ENCODE measurements at places on chromosomes 6 and 20.

- DNase-seq: no peak
Measured at GRCh38 chr6:106886081-106886843, 88.3 kb downstream of the CD24 start.

- DNase-seq: no peak
Measured at GRCh38 chr20:6704132-6704861, 63.2 kb upstream of the BMP2 start.

DNA sequence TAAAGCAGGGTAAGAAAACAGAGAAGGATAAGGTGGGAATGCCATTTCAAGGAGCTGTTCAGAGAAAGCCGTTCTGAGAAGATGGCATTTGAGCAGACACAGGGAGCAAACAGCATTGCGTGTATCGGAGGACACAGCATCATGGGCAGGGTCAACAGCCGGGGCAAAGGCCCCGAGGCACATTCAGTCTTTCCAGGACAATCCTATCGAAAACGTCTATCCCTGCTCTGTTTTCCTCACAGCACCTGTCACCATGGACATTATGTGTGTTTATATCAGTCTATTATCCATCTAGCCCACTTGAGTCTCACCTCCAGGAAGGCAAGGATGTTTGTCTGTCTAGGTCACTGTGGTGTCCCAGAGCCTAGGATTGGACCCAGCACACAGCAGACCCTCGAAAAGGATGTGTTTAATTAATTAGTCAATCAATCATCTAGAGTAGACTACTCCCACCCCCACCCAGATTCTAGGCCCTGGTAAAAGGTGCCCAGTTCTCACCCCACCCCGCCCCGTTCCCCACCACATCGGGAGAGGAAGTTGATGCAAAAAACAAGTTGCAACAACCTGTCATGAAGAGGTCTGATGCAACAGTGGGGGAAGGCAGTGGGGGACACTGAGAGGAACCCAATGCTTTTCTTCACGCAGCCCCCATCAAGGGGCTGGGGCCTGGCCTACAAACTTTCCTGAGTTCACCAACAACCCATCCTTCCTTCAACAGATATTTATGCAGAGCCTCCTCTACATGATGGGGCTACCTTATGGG lies 66.6 kb downstream of the PREX1 start:
- DNase-seq: peak; percentile 55

DNA sequence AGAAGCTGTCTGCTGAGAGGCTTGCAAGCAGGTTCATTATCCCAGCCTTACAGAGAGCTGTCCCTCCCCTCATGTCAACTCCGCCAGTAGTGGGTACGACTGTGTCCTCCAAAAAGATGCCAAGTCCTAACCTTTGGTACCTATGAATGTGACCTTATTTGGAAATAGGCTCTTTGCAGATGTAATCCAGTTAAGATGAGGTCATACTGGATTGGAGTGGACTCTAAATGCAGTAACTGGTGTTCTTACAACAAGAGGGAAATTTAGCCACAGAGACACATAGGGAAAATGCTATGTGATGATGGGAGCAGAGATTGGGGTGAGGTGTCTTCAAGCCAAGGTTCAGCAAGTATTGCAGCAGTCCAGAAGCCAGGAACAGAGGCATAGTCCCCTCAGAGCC lies 90.8 kb upstream of the FOXP4 start:
- no peak for DNase-seq

GRCh38 chr20:38764567-38765318 lies 16.5 kb downstream of the ACTR5 start:
- no peak for DNase-seq

GRCh38 chr6:140343128-140343527 lies 968.7 kb upstream of the CITED2 start:
- no peak for DNase-seq

- no peak for DNase-seq
Measured at GRCh38 chr20:20233041-20233514, 134.8 kb upstream of the INSM1 start.

DNA sequence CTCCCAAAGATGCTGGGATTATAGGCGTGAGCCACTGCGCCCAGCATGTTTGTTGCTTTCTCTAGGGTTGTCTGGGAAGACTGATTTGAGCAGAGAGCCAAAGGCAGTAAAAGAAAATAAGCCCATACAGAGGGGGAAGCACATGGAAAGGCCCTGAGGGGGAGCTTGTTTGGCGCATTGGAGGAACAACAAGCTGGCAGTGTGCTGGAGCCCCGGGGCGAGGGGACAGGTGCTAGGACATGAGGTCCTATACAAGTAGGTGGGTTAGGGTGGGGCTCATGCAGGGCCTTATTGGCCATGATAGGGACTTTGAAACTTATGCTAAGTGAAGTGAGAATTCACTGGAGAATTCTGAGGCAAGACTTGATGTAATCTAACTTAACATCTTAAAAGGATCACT lies 35.3 kb downstream of the CD109 start:
- DNase-seq: no peak

DNA sequence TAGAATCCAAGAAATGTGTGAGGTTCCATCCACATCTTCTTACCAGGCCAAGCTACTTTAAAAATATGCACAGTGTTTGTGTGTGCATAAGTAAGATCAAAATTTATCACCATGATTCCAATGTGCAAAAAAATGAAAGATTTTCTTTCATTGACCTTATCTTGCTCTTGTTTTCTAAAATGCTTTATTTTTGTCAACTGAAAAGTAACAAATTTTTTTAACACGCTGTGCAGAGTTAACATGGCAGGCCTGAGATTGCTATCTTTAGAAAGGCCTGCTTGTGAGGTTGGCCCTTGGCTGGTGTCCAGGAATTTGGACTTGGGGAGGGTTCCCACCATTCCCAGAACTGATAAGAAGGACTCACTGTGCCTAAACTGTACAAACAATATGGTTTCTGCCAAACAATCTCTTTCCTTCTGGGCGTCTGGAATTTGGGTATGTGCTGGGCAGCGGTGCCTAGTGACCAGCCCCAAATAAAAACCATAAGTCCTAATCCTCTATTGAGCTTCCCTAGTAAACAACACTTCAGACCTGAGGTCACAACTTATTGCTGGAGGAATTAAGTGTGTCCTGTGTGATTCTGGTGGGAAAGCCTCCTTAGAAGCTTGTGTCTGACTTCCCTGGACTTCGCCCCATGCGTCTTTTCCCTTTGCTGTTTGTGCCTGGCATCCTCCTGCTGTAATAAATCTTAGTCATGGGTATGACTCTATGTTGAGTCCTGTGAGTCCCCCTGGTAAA lies 19.8 kb upstream of the MYLIP start:
- no peak for DNase-seq

GRCh38 chr6:141552463-141552862 lies 580.3 kb upstream of the GJE1 start:
- DNase-seq: no peak

DNA sequence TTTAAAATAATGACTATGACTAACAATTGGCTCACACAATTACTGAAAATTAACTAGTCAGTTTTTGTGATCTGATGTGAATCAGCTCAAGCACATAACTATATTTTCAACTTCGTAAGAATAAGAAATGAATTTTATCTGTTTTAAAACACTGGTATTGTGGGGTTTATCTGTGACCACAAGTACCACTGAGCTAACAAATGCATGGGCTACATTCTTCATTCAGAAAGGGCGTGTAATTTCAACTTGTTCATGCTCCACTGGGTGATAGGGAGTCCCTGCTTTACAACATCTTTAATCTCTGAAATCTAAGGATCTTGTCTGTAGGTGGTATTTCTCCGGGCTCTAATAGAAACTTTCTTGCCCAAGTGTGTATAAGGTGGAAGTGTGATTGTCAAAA lies 1311.5 kb upstream of the GJE1 start:
- DNase-seq: no peak

DNA sequence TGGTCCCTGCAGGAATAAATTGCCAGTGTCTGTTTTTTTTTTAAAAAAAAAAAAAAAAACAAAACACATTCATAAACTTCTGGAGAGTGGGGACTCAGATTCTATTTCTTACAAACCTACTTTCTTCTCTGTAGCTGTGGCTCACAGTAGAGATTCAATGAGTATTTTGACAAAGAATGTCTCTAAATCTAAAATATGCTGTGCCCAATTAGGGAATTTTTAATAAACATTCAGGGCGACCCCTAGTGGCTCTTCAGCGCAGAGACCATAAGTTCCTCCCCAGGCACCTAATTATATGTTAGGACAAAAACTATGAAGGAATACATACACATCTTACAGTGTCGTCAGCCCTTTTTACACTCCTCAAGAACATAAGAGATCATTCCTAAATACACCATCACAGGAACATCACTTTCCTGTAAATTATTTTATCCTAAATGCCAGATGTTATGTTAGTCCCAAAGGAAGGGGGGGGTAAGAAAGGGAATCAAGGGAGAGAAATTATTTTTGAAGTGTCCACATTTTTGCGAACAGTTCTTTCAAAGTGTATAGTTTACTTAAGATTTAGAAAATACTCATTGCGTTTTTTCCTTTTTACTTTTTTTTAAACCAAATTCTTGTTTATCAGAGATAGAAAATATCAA lies 21.8 kb upstream of the NAA20 start:
- DNase-seq: no peak

DNA sequence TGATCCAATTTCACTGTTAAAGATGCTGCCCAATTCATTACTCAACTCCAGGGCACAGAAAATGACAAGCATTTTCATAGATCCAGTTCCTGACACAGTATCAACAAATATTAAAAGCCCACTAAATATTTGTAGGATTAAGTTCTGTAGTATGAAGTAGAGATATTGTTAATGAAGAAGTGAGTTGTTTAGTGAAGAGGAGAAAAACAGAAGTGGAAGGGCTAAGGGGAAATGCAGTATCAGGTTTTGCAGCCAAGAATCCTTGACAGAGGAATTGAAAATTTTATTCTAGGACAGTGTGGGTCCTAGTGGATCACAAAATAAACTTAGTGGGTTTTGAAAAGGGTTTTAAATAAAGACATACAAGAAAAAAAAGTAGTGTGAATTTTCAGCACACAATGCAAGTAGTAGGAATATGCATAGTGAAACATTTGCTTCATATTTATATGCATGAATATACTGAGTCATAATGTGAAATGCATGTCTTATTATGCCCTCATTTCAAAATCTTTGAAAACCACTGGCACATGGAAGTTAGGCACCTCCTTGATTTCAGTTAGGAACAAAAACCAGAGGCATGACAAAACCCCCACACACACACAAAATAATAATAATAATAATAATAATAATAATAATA lies 338.6 kb downstream of the KHDRBS2 start:
- no peak for DNase-seq

GRCh38 chr6:125751334-125751916 lies 2.0 kb downstream of the HEY2 start:
- no peak for DNase-seq

DNA sequence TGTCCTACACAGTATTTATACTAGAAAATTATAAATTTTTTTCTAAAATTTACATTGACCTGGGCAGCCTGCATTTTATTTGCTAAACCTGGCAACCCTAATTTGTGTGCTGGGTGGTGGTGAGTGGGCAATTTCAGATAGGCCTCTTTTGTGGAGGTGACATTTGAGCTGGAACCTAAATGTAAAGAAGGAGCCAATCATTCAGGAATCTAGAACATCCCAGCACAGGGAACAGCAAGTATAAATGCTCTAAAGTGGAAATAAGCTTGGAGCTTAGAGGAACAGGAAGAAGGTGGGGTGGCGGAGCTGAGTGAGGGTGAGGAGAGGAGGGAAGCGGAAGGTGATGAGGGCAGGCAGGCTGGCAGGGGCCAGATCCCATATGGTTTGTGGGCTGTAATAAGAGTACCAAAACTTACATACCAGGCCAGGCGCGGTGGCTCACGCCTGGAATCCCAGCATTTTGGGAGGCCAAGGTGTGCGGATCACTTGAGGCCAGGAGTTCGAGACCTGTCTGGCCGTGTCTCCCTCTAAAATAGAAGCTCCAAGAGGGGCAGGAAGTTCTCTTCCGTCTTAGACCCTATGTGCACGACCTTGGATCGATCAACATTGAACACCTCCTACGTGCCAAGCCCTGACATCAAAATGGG lies 549 bp upstream of the CSE1L start:
- no peak for DNase-seq

GRCh38 chr6:129340983-129341382 lies 369.0 kb downstream of the ARHGAP18 start:
- no peak for DNase-seq

All from CD4-positive, alpha-beta T cell (primary cell).